Right hindlimb (tissue), 1 donor: ENCODE measurements at places on chromosomes 4 and X.

DNA sequence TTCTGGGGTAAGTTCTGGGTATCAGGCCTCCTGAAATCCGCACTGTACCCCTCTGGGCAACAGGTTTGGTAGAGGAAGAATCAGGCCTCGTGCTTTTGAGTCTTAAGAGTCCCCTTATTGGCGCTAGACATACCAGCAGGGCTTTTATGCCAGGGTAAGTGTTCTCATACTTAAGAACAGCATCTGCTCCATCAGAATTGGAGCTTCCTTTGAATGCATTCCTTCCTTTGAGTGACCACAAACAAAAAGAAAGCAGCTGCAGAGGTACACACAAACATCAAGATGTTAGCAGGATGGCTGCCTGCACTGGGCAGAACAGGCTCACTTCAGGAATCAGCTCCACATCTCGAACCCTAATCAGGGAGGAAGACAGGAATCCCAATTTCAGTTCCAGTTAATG is 156.8 kb downstream of the MGST2 start:
- DNase-seq = no peak

GRCh38 chr4:84852081-84852480 is 114.4 kb downstream of the WDFY3 start:
- no peak for DNase-seq

DNA sequence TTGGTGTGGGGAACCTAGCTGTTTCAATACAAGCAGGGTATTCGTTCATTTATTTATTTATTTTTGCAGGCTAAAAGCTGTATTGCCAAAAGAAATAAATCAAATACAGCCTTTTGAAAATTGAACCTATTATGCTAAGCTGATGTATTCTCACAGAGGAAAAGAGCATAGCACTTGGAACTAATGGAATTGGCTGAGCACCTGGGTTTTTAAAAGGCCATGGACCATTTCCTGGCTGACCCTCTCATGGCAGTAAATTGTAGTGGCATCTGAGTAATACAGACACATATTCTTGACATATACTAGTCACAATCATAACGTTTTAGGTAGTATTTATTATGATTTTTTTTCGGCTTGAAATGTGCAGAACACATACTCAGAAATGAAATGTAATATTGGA is 71.8 kb upstream of the ALG13 start:
- no peak for DNase-seq

DNA sequence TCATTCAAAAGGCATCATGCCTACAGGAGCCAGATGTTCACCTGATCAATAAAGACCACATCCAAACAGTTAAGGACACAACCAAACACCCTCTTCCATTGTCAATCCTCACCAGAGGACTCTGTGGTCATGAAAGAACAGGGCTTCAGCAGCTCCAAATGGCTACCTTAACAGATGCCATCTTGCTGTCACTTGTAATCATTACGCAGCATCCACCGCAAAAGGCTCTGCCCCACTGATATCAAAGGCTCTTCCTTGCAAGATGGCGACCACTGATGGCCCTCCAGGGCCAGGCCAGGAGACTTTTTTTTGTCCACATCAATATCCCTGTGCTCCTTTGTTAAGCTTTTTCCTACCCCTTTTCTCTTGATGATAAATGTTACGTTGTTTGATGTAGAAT is 157.4 kb downstream of the DHRSX start:
- no peak for DNase-seq

- no peak for DNase-seq
Observed at GRCh38 chr4:43251841-43252240, 359.3 kb downstream of the GRXCR1 start.

- no peak for DNase-seq
Observed at GRCh38 chr4:132483-132882, 8.2 kb downstream of the ZNF718 start.

- no peak for DNase-seq
Observed at GRCh38 chr4:17717301-17717700, 64.1 kb downstream of the FAM184B start.

GRCh38 chr4:37641886-37642849 is 44.0 kb downstream of the RELL1 start:
- DNase-seq = no peak

- no peak for DNase-seq
Observed at GRCh38 chr4:142369141-142369540, 477.0 kb downstream of the INPP4B start.

- DNase-seq = no peak
Observed at GRCh38 chr4:158965226-158965625, 137.7 kb upstream of the RAPGEF2 start.

- no peak for DNase-seq
Observed at GRCh38 chr4:31107362-31107761, 387.2 kb downstream of the PCDH7 start.

GRCh38 chrX:155893521-155893920 is 12.4 kb downstream of the VAMP7 start:
- DNase-seq = no peak

- DNase-seq = peak; percentile 53
Observed at GRCh38 chrX:40171513-40172400, 74.0 kb upstream of the BCOR start.

DNA sequence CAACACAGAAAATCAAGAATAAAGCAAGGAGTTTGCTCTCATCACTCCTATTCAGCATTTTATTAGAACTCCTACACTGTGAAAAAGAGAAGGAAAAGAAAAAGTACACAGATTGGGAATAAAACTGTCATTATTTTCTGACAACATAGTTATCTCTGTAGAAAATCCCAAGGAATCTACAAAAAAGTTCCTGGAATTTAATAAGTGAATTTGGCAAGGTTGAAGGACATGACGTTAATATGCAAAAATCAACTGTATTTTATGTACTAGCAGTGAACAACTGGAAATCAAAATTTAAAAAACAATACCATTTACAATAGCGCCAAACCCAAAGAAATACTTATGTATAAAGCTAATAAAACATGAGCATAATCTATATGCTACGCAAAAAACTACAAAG is 26.3 kb downstream of the CHIC2 start:
- DNase-seq = no peak

- no peak for DNase-seq
Observed at GRCh38 chr4:105306820-105307219, 160.1 kb downstream of the TET2 start.

DNA sequence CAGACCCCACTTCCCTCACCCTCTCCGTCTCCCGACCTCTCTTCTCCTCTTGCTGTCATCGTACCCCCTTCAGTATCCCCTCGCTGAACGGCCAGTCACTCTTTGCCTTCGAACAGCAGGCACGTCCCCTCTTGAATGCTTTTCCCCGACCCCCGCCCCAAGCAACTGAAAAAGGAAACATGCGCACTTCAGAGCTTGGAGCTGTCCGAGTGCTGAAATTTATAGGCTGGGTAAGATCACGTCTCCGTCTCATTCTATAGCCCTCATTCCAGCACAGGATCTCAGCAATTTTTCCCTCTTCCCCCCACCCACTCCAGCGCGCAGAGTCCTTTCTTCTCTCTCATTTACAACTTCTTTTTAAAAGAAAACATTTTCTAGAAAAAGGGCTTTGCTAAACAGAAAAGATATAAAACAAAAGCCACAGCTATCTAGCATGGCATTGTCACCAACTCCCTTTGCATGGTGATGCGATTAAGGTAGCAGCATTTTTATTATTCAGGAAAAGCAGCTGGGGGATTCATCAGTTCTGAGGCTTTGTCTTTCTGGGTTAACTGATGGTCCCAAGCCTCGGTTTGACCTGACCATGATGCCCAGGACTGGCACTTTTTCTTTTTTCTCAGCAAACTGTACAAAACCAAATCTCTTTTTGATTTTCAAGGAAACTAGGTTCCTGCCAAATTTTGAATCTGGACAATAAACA is at the start of gene GLRA2:
GLRA2 (plus strand) TSS at position 247 of the 700 bp plus-strand sequence. CDS start 522 bp downstream, outside the sequence.
- DNase-seq = peak; percentile 53

GRCh38 chrX:40524423-40524822 is 56.3 kb upstream of the ATP6AP2 start:
- DNase-seq = no peak

DNA sequence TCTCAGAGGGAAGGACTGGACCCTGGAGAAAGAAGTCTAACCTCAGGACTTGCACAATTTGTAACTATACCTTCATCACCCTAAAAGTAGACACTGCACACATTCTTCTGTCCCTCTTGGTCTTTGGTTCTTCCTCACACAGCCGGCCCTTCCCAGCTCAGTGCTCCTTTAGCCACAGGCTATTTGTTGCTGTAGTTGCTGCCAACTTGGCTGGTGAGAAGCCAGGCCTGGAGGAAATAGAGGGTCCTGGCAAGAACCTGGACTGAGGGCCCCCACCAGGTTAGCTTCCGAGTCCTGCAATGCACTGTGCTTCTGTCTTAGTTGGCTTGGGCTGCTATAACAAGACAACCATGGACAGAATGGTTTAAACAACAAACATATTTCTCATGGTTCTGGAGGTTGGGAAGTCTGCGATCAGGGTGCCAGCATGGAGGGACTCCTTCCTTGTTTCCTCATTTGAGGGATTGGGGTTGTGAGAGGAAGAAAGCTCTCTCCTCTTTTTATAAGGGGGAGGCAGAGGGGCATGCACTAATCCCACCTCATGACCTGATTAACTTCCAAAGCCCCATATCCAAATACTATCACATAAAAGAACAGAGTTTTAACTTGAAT is 4.4 kb upstream of the FGF5 start:
- DNase-seq = no peak

- DNase-seq = no peak
Observed at GRCh38 chr4:133476063-133476462, 327.0 kb downstream of the PCDH10 start.

DNA sequence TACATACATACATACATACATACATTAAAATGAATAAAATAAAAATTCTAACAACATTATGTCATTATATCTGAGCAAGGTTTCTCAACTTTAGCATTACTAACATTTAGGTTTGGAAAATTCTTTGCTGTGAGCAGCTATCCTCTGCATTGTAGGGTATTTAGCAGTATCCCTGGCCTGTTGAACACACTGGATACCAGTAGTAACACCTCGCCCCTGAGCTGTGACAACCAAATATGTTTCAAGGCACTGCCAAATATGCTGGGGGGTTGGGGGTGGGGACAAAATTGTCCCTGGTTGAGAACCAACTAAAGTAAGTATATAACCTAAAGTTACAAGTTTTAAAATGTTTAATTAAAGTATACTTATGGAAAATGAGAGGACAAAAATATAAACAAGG is 860.9 kb upstream of the FTHL17 start:
- DNase-seq = no peak

DNA sequence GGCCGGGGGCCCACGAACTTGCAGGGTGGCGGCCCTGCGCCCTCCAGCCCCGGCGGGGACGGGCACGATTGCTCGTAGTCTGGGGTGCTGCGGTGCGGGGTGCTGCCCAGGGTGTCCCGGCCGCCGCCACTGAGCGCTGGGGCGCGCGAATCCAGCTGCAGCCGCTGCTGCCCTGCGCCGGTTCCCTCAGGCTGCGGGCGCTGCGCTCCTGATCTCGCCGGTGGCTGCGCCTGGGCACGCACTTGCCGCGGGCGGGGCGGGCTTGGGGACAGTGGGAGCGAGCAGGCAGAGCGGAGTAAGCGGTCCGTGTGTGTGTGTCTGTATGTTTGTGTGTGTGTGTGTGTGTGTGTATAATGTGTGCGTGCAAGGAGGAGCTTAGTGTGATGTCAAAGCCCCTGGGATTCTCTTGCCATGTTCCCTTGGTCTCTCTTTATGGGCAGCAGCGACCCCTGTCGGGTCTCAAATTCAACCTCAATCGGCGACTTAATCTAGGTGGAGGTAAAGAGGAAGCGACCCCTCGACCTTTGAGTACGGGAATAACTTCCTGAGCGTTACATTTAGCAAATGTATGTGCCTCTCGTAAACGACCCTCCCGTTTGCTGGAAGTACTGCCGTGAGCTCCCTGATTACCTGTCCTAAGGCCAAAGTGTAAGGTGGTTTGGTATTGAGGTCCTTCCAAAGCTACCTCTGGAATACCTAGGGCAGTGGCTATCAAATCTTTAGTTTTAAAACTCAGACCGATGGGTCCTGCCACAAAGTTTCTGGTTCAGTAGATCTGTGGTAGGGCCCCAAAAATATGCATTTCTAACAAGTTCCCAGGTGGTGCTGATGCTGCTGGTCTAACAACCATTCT is at the start of gene RNF150:
RNF150 (minus strand) TSS at position 324 of the 853 bp plus-strand sequence.
- peak; percentile 94 for DNase-seq

GRCh38 chr4:67030636-67031035 is 514.7 kb downstream of the CENPC start:
- DNase-seq = no peak

DNA sequence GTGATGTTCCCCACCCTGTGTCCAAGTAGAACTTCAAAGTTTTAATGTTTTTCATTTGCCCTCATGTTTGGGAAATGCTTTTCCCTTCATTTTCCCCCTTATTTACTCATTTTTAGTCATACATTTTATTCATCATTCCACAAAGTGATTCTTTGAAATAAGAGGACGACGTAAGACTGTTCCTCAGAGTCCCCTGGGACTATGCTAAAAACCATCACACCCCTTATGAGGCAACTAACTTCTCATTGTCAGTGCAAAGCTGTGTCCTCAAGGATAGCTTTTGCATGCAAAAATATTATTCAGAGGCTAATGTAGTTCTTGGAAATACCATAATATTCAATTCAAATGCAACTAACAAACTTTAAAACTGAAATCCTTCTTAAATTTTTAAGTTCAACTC is 14.8 kb upstream of the ADGRG2 start:
- DNase-seq = no peak

GRCh38 chrX:130561930-130562329 is 160.1 kb downstream of the RBMX2 start:
- DNase-seq = no peak

GRCh38 chrX:103453655-103454054 is 65.6 kb downstream of the RAB40A start:
- DNase-seq = no peak

DNA sequence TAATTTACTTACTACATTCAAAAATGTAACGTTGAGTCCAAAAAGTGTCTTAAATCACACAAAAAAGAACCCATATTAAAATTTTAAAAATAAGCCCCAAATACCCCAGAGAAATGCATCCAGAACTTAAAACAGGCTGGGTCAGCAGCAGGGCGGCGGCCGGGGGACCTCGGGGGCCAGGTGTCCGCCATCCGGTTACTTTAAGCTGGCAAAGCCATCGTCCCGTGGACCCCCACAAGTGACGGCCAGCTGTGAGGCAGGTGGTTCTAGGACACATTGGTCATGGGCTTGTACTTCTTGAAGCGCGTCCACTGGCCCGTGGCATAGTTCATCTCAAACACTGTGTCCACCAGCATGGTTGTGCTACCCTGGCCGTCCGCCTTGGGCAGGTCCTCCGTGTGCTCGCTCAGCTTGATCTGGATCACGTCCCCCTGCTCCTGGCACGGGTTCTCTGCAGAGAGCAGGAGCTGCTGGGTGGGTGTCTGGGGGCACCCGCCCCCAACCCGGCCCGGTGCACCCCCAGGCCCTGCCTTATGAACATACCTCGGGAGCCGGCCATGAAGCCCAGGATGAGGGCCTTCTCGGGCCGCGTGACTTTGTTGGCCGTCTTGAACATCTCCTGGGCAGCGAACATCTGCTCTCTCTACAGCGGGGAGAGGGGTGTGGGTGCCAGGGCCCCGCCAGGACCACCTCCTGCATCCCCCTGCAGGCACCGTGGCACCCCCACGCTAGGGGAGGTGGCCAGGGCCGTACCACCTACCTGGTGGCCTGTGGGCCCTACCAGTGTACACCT is 25.5 kb downstream of the NELFA start:
- DNase-seq = no peak
